ENCODE measurements at places on chromosomes 4 and X.

GRCh38 chr4:90824266-90825150 lies 697.3 kb downstream of the CCSER1 start:
- DNase-seq: no peak

DNA sequence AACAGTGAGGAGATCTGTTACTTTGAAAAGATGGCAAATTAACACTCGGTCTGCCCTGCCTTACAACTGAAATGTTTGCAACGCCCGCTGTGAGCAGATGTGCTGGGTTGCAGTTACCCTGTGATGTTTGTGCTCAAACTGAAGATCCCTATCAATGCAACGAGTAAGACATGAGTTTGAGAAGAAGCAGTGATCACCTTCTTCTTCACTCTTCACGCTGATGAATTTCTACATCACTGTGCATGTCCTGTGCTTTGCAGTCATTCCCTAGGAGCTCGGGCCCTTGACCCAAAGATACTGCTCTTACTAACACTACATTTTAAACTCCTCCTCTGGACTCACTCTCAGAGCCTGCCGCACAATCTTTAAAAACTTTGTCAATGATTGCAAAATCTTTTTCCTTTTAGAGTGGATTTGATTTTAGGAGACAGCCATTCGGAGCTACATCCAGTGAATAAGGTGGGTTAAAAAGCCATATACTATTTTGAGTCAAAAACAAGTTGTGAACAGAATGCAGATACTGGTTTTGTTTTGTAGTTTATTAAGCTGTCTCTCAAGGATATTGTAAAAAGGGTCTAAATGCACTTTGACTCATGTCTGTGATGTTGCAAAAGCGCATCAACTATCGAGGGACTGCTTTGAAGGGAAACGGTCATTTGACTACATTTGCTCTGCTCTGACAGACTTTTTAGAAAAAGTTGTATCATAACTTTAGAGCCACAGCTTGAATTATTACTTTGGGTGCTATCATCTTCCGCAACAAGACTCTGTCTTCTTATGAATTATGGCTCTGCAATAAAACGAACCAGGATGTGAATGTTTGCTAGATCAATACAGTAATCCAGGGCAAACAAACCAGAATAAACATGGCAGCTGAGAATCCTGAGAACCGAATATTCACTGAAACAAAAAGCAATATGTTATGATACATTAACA lies 5.7 kb upstream of the RHOH start:
- DNase-seq: no peak

DNA sequence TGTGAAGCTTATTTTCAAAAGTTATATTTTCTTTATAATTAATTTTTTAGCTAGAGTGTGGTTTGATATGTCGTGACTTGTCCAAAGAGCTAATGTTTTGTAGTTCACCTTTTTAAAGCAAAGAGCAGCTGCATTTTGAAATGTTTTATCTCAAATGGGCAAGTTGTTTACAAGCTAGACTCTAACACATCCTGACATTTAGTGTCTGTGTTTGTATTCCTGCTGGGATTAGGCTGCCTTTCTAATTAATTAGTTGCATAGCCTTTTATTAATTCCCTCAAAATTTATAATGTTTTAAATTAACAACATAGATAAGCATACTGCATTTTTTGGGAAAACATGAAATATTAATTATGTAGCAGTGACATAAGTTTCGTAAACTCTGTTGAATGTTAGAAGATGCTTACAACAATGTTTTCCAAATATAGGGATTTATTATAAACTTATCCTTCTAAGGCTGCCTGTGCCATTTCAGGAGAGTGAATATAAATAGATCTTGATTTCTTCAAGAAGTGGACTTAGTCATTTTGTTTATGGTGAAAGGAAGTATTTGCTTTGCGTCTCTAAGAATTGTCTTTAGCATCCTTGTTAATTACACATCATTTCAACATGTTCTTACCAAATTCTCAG lies 37.7 kb upstream of the NUDT6 start:
- DNase-seq: no peak

- DNase-seq: no peak
Measured at GRCh38 chrX:152619897-152620296, 17.8 kb upstream of the GABRQ start.
